ENCODE measurements at places on chromosomes 2 and 18. TPM values are rescaled to one million over a fixed set of nuclear protein-coding genes. Genes with fewer than 3 reads are reported as not detected.
A peak's percentile ranks its signal among the peaks of the same experiment; 100 is the strongest.

DNA sequence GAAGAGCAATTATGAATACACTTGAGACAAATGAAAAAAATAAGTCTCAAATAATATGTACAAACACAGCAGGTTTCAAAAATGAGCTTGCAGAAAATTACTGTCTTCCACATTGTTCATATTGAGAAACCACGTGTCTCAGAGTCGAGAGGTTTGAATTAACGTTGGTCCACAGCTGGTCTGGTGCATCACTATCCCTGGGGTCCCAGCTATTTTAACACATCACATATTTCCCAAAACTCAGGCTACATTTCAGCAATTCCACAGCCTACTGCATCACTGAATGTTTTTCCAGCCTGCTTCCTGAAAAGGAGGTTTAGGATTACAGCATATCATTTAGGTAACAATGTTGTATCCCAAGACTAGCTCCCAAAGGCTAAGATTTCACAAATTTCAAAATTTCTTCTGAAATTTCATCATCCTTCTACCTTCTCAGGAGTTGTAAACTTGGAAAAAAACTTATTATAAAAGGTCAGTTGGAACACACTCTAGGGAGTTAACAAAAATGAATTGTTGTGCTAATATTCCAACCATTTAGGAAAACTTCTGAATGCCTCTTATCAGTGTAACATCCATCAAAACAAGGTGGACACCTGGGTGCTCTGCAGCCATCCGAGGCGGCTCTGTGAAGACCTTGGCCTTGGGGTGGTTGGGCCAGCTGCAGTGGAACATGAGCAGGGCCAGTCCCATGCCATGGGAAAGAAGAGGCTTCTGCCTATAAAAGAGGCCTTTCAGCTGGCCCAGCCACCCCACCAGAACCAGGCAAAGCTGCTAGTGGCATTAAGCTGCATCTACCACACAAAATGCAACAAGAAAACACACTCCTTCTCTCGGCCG lies 198.1 kb upstream of the RBBP8 start:
- no peak for DNase-seq

DNA sequence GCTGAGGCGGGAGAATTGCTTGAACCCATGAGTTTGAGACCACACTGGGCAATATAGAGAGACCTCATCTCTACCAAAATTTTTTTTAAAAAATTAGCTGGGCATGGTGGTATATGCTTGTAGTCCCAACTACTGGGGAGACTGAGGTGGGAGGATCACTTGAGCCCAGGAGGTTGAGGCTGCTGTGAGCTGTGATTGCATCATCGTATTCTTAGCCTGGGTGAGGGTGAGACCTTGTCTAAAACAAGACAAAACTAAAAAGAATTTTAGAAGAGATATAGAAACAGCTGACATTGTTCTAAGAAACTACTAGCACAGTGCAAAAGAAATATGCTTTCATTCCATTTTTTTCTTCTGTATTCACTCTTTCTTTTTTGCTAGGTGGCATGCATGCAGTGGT lies 298.4 kb downstream of the NYAP2 start:
- no peak for DNase-seq

The MRPS5 gene
- 63.1 TPM for total RNA-seq

The NEU2 gene
- not detected for total RNA-seq

The CD302 gene
- 18.3 TPM for total RNA-seq

- DNase-seq, result no peak
Observed at GRCh38 chr2:223283771-223284170, 231.8 kb downstream of the KCNE4 start.

DNA sequence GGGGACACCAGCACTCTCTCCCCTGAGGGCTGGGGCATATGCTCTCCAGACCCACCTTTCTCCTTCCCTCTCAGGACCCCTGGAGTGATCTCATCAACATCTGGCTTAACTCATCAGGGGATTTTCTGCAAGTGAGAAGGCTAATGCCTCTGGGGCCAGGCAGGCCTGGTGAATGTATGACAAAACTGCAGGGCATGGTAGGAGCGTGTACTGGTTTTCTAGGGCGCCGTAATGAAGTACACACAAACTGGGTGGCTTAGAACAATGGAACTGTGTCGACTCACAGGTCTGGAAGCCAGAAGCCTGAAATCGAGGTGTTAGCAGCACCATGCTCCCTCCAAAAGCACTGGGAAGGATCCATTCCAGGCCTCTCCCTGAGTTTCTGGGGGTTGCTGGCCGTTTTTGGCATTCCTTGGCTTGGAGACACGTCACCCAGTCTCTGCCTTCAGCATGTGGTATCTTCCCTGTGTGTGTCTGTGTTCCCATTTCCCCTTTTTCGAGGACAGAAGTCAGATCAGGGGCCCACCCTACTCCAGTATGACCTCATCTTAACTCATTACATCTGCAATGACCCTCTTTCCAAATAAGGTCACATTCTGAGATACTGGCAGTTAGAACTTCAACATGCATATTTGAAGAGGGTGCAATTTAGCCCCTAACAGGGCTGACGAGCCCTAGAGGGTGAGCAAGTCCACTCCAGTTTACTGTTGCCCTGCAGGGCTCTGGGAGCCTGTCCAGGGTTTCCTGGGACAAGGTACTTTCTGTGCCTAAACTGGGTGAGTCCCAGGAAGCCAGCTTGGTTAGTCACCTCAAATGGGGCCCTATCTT lies 45.5 kb upstream of the CAB39 start:
- DNase-seq, result no peak

DNA sequence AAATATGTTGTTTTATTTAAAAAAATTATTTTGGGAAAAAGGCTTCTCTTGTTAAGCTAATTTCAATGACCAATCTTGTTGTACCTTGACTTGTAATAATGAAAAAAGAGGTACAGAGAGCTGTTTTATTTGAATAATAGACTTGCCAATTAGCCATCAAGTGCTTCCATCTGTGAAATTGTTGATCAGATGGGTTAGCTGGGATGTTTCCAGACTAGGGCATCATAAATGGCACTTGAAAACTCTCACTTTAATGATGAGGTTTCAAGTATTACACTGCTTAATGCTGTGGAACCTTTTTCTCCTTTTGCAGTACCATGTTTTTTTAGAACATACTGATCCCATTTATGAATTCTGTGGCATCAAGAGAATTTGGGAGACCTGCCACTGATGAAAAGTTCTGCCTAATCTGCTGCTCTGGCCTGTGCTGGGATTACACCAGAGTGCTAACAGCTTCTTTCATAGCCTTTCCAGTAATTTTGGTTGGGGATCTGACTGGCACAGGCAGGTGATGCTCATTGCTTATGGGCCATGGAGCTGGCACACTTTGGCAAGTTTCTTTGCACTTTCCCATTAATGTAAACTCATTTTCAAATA lies 24.2 kb downstream of the PSMD14 start:
- DNase-seq, result no peak

- no peak for DNase-seq
Observed at GRCh38 chr2:220188031-220188430, 560.6 kb downstream of the SLC4A3 start.

- no peak for DNase-seq
Observed at GRCh38 chr2:63631501-63631900, 42.7 kb downstream of the MDH1 start.

DNA sequence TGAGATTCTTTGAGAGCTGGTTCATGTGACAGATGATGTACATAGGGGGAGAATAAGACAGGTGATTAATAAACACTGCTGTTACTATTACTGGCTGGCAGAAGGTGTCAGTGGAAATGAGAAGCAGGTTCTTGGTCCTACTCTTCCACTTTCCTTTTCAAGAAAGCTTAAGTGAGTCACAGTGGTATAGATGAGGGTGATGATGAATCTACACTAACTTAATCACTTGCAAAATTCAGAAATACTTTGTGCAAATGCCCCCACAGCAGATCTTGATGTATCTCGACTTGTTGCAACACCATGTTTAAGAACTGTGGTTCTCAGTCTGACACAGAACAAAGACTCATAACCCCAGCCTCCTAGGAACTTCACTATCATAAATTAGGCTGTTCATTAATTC lies 35.9 kb upstream of the MGAT5 start:
- no peak for DNase-seq

GRCh38 chr2:157572725-157573124 lies 55.9 kb downstream of the ACVR1C start:
- no peak for DNase-seq

- DNase-seq, result peak; percentile 5
Observed at GRCh38 chr18:75074196-75075015, 134.5 kb downstream of the PTGR3 start.

- DNase-seq, result no peak
Observed at GRCh38 chr2:113213061-113213930, 39.5 kb downstream of the PSD4 start.

The UGT1A3 gene
- total RNA-seq, result not detected

The ACADL gene
- total RNA-seq, result 18.5 TPM

- no peak for DNase-seq
Observed at GRCh38 chr2:191951376-191951775, 104.5 kb upstream of the CAVIN2 start.

DNA sequence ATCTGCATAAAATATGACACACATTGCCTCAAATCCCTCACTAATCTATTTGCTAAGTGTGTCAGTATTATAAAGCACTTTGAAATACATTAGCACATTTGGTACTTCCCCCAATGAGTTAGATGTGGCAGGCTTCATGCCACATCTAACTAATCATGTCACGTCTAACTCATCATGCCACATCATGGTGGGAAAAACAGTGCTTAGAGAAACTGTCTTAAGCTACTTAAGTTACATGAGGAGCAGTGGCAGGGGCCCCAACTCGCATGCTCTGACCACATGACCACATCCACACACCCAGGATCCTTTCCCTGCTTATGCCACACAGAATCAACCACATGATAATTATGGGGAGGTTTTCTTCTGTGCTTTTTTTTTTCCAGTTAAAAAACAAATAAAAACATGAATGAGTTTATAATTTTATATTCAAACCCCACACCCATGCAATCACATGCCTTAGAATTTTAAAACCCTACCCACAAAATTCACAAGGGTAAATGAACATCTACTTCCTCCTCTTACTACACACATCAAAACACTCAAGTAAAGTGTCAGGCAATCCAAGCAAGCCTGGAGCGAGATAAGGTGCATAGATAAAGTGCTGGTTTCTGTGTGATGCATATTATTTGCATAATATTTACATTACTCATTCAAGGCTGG lies 1.6 kb downstream of the ABCA12 start:
- no peak for DNase-seq

- DNase-seq, result no peak
Observed at GRCh38 chr2:20368706-20369105, 18.1 kb upstream of the PUM2 start.

DNA sequence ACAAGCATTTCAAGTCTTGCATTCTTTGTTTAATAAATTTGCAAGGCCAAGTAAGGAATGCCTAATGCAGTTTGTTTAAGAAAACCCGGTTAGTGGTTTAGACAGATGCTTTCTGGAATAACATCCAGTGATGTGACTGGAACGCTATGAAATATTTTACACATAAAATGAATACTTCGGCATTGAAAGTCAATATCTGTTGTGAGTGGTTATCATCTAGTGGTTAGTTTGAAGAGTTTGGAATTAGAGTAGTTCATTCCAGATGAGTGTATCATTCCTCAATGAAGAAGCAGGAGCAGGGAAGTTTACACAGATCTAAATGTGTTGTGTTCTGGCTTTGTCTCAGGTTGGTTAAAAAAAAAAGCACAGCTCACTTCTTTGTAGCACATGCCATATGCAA lies 608.0 kb upstream of the PIK3C3 start:
- DNase-seq, result no peak

- DNase-seq, result no peak
Observed at GRCh38 chr18:39959839-39960238, 1995.2 kb upstream of the PIK3C3 start.

The SCTR gene
- 2.0 TPM for total RNA-seq

- no peak for DNase-seq
Observed at GRCh38 chr2:25817630-25818029, 60.7 kb downstream of the ASXL2 start.

The PTGR3 gene
- total RNA-seq, result 27.9 TPM

The ICOS gene
- 0.16 TPM for total RNA-seq

GRCh38 chr18:21393986-21394385 lies 152.0 kb downstream of the GREB1L start:
- DNase-seq, result no peak

- DNase-seq, result no peak
Observed at GRCh38 chr2:100865816-100866460, 46.0 kb downstream of the NPAS2 start.

DNA sequence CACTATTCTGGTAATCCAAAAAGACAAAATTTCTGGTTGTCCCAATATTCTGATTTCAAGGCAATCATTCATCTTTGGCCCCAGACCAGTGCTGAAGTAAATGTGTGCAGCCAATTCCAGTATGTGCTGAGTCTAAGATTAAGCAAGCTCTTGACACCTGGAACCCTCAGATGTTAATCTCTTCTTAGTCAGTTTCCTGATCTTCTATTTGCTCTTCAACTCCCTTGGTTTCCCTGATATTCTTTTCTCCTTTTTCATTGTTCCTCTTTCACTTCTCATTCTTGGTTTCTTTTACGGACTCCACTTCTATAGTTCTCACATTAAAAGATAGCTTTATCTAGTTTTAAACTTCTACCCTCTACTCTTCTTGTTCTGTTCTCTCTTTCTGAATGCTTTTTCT lies 445.7 kb upstream of the FANCL start:
- DNase-seq, result no peak

The FAM117B gene
- total RNA-seq, result 34.7 TPM

DNA sequence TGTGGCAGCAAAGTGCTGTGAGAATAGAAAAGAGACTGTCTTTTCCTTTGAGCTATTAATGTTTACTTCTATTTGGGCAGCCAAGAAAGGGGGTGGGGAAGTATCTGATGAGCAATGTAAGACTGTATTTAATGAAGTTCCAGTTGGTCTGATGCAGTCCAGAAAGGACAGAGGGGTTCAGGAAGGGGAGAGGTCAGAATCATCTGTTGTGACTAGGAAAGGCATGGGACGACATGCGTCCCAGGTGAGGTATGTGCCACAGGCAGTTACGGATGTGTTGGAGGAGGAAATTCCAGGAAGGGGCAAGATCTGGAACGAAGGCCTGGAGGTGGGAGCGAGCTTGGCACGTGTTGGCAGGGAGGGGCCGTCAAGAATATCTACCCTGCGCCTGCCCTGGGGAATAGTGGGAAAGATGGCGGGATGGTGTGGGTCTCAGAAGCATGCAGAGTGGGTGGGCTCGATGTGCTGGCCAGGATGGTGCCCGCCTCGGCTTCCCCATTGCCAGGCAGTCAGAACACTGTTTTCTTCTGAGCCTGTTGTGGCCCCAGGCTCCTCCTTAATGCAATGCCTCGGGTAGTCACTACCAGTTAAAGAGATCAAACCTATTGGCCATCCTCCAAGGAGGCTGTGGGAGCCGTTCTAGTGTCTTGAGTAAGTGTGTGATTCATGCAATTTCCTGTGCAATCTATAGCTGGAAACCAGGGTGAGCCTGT lies 57.8 kb upstream of the TXNDC2 start:
- peak; percentile 55 for DNase-seq

The CHRND gene
- 0.16 TPM for total RNA-seq

The GCG gene
- total RNA-seq, result not detected

DNA sequence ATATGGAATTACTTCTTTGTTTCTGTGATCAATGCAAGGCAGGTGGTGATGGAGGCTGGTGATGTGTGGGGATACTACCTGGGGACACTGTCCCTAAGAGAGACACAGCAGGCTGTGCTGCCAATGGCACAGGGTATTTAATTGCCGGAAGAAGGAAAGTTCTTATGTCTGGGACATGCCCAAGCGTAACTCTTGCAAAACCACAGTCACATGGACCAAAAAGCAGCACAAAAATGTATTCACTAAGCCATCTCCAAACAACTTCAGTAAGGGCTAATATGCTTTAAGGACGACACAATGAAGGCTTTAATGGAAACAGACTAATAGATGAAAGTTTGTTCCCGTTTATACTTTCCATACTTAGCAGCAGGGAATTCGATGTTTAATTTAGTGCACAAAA lies 49.7 kb upstream of the AP1S3 start:
- DNase-seq, result no peak

The INPP5D gene
- 5.7 TPM for total RNA-seq

All from testis (tissue), 5 donors.